ENCODE measurements at places on chromosomes 3 and 15.

- DNase-seq = no peak
Observed at GRCh38 chr15:52804526-52805081, 14.5 kb upstream of the ONECUT1 start.

GRCh38 chr15:99993262-99993661 is 260.0 kb upstream of the LYSMD4 start:
- no peak for DNase-seq

- peak; percentile 58 for DNase-seq
Observed at GRCh38 chr3:129576514-129577352, 29.7 kb downstream of the PLXND1 start.

- no peak for DNase-seq
Observed at GRCh38 chr3:99499235-99500158, 138.9 kb upstream of the COL8A1 start.

- no peak for DNase-seq
Observed at GRCh38 chr3:161914703-161915417, 418.3 kb downstream of the OTOL1 start.

DNA sequence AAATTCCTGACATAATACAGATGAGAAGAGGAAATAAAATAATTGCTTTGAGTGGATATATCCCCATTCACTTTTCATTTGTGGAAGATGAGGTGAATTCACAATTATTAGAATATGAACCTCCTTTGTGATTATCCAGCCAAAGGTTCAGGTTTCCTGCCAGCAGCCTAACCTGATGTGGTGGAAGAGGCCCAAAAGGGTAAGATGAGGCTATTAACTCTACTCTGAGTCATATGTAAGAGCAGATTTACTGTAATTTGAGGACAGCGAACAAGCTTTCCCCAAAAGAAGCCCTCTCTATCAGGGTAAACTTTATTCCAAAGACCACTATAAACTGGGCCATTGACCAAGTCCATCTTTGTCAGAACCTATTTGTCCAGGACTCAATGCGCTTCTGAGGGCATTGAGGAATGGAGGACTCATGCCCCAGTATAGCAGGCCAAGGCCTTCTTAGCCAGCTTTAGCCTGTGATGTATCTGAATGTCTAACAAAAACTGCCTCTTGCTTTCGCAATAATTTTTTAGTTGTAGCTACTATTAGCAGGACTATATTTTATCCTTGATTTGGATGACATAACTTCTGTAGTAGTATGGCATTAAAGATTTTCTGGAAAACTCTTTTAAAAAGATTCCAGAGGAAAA is 91.1 kb upstream of the ARL6 start:
- no peak for DNase-seq

DNA sequence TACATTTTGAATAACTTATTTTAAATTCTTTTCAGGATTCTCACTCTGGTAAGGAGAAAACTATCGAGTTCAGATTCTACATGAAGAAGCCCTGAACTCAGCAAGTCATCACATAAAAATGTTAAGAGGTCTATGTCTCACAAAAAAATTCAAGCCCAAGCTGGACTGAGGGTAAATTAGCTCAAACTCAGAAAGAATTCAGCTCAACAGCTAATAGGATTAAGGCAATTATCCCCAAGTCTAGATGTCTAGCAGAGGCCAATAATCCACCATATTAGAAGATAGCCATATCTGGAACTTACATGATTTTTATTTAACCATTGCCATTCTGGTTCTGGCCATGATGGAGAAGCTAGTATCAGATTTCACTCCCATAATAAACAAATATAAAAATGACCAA is 909.7 kb downstream of the PLOD2 start:
- DNase-seq = no peak

DNA sequence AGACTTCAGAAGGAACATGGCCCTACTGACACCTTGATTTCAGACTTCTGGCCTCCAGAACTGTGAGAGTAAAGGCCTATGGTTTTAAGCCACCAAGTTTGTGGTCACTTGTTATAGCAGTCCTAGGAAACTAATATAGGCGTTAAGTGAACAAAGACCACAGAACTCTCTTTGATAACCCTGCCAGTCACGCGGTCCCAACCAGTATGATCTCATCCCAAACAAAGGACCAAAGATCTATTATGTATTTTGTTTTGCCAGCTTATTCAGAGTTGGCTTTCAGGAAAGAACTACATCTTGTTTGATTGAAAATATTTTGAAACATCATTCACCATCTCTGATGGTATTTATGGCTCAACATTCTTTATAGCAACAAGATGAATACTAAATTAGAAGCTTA is 294.4 kb upstream of the SLCO3A1 start:
- DNase-seq = no peak

- DNase-seq = peak; percentile 38
Observed at GRCh38 chr3:107430996-107431245, 53.7 kb downstream of the CCDC54 start.

DNA sequence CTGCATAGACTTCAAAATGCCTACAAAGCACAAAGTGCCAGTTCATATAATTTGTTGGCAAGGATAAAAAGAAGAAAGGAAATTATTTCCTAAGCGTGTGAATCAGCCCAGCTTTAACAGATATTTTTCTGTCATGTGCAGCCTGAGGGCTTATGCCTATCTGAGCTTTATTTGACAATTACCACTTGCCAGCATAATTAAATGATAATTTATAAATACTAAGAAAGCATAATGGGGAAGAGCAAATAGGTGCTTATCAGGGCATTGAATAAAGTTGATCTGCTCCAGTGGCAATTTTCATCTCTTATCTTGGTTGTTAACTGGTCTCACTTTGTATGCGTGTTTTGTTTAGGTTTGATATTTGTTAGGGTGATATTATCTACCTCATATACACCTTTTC is 313.4 kb upstream of the DNAJC19 start:
- DNase-seq = no peak

GRCh38 chr3:19598870-19599269 is 335.1 kb downstream of the EFHB start:
- DNase-seq = no peak

- DNase-seq = no peak
Observed at GRCh38 chr3:189512039-189512438, 119.2 kb upstream of the TP63 start.

DNA sequence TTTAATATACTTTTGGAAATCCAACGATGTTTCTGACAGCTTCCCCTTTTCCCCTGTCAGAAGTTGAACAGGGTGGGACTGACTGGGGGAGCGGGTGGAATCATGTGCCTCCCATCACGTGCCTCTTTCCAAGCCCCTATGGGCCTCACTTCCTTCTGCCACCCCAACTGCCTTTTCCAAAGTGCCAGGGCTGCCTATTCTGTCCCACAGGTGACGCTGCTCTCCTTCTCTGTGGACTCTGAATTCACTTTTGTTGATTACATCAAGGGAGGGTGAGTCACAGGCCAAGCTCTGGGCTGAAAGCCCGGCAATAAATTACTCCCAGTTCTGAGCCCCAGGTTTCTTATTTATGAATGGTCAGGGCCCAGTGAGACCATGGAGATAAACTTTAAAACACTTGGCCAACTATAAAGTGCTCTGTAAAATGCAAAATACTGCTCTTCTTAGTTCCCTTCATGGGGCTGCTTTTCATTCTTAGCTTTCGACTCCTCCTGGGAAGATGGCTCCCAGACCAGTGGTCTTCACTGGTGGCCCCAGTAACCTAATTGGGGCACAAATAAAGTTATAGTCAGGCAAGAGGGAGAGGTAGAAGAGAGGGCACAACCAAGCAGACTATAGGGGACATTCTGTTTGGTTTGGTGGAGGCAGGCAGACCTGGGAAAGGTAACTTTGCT is 12.3 kb downstream of the CPNE9 start:
- DNase-seq = peak; percentile 46

- DNase-seq = peak; percentile 43
Observed at GRCh38 chr3:98536456-98537017, 4.8 kb downstream of the GPR15 start.

GRCh38 chr3:73120710-73121109 is 59.3 kb downstream of the EBLN2 start:
- no peak for DNase-seq

DNA sequence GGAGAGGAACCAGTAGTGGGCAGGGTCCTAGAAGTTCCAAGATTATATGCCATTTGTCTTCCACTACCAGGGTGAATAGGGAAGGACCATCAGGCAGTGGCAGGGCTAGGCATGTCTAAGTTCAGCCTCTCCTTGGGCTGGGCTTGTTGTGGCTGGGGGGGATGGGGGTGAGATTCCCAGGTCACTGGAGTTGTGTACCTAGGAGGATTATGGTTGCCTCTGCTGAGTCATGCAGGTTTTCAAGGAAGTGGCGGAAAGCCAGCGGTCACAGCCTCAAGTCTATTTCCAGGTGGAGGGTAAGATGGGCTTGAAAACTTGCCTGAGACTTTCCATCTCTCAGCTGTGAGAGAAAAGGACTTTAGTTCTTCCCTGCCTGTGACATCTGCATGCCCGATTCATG is 1407.1 kb downstream of the SI start:
- DNase-seq = no peak

- DNase-seq = no peak
Observed at GRCh38 chr3:40550167-40550566, 25.4 kb downstream of the ZNF621 start.

DNA sequence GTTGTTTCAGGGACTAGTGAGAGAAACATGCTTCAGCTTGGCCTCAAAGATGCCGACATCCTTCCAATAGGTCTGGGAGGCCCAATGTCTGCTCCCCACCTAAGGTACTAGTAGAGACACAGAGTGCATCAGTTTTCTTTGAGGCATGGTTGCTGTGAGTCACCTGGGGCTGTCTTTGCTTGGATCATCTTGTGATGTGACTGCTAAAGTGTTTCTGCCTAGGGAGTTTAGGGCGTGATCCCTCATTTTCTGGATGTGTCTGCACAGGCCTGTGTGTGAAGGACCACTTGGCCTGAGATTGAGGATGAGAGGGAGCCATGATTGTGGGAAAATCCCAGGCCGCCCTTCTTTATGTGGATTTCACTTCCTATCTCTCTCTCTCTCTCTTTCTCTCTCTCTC is 4.8 kb downstream of the GASK1A start:
- no peak for DNase-seq
